ENCODE measurements at places on chromosomes 2 and 18. TPM values are rescaled to one million over a fixed set of nuclear protein-coding genes. Genes with fewer than 3 reads are reported as not detected.

SKOR2 gene
- not detected for total RNA-seq

BUB1 gene
- total RNA-seq: 21.2 TPM

DNA sequence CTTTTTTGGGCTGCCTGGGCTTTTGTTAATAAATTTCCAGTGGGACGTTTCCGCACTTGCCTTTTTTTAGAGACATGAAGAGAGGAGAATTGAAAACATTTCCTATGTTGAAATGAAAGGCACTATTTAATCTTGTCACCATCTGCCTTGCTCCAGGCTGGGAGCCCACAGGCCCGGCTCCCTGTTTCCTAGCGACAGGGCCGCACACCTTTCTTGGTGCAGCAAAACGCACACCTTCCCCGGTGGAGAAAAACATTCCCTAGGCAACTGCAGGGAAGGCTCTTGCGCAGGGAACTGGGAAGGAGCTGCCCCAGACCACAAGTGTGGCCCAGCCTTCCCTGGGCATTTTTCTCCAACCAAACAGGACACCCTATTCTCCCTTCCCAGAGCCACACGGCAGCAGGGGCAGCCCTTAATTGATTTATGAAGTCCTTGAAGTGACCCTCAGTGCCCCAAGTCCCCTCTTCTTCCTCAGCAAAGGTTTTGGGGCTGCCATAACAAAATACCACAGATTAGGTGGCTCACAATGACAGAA is 132.9 kb upstream of the MSH6 start:
- H3K4me1 ChIP-seq: peaks cover 13% of the 10 kb centered on the region
- no peaks in the 10 kb centered on the region for H3K27me3 ChIP-seq
- no peak for DNase-seq
- no peak overlapping the region for H3K27ac ChIP-seq
- no peaks in the 10 kb centered on the region for H3K36me3 ChIP-seq
- H3K4me3 ChIP-seq: no peak overlapping the region

CFAP210 gene
- 0.58 TPM for total RNA-seq

GRCh38 chr2:216665717-216666116 is 29.6 kb downstream of the IGFBP5 start:
- H3K36me3 ChIP-seq: peaks cover 11% of the 10 kb centered on the region
- no peaks in the 10 kb centered on the region for H3K27me3 ChIP-seq
- DNase-seq: peak; percentile 52
- peaks cover 24% of the 10 kb centered on the region for H3K4me1 ChIP-seq
- H3K27ac ChIP-seq: peak overlapping the region; percentile 68

- peaks cover 22% of the 10 kb centered on the region for H3K4me1 ChIP-seq
- H3K36me3 ChIP-seq: peaks cover 41% of the 10 kb centered on the region
- no peak for DNase-seq
- H3K27me3 ChIP-seq: no peaks in the 10 kb centered on the region
- no peak overlapping the region for H3K27ac ChIP-seq
Measured at GRCh38 chr2:219562049-219563020, 9.0 kb downstream of the OBSL1 start.

- no peaks in the 10 kb centered on the region for H3K4me1 ChIP-seq
- no peak overlapping the region for H3K27ac ChIP-seq
- peaks cover 7% of the 10 kb centered on the region for H3K36me3 ChIP-seq
- no peaks in the 10 kb centered on the region for H3K27me3 ChIP-seq
- no peak for DNase-seq
- no peak overlapping the region for H3K4me3 ChIP-seq
Measured at GRCh38 chr2:68577183-68577582, 66.2 kb upstream of the PROKR1 start.

DNA sequence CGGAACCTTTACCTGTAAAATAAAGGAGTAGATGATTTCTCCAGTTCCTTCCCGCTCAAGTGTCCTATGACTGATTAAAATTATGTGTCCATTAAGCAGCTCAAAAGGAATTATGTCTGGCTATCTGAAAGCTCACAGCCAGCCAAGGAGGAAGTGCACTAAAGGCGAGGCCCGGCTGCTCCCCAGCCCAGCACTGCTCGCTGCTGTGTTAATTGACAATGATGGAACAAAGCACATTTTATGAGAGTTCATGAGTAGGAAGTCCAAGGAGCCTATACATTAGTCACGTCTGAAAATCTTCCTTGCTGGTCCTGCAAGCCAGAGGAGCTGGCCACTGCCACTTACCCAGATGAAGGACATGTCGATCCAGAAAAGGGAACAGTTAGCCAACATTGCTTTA is 14.3 kb downstream of the TTC32 start:
- H3K27me3 ChIP-seq: peaks cover 7% of the 10 kb centered on the region
- H3K4me1 ChIP-seq: peaks cover 4% of the 10 kb centered on the region
- no peak overlapping the region for H3K4me3 ChIP-seq
- H3K27ac ChIP-seq: no peak overlapping the region

DNA sequence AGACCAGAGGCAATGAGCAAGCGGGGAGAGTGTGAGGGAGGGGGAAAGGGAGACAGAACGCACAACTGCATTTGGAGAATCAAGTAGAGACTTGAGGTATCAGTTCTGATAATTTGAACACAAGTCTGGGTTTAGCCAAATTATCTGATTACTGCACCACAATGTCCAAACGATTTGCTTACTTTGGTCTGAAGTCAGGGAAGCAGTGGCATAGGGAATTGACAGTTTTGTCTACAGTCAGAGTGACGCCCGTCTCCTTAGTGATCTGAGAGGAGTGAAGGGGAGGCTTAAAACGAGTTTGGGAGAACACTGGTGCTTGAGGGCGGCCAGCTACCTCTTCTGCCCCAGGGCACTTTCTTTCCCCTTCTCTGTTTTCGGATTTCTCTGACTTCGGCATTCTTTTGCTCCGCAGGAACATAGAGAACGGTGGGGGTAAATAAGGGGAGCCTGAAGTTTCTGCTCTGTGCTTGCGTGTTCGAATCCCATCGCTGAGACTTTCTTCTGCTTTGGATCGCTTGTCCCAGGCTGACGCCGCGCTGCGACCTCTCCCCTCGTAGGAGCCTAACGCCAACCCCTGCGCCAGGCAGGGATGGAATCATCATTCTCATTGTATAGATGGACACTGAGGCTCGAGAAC is 2.9 kb upstream of the DLX2 start:
- H3K27ac ChIP-seq: no peak overlapping the region
- peaks cover 81% of the 10 kb centered on the region for H3K27me3 ChIP-seq
- H3K4me1 ChIP-seq: peaks cover 35% of the 10 kb centered on the region
- H3K4me3 ChIP-seq: peak overlapping the region; percentile 67
- H3K36me3 ChIP-seq: no peaks in the 10 kb centered on the region

MC5R gene
- total RNA-seq: not detected

DNA sequence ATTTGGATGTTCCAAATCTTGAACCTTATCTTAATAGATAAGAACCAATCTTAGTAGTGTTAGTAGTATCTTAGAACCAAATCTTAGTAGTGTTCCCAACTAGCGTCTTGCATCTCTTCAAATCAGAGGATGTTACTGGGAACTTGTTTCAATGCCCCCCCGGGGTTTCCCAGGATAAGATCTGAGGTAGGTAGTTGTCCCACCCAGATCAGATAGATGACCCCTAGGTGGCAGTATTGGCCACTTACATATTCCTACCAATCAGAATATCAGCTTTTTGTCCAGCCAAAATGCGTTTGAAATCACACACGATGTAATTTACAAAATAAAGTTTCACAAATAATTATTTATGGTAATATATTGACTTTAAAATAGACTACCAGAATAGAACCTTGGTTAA is 314.8 kb downstream of the MBD2 start:
- H3K36me3 ChIP-seq: no peaks in the 10 kb centered on the region
- no peak overlapping the region for H3K4me3 ChIP-seq
- no peaks in the 10 kb centered on the region for H3K4me1 ChIP-seq

DNA sequence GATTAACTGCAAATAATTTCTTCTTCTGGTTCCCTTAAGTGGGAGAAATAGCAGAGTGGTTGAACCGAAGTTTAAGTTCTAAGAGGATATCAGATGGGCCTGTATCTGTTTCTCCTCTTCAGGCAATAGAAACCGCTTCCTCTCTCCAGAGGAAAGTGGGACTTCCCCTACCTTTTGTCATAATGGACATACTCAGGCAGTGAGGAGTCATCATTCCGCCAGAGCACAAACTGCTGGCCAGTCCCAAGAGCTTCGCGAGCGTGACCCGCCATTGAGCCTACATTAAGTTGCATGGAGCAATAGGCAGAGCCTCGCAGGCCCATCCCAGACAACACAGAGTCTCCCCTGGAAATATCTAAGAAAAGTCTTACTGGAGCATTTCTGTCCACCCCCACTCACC is 158.9 kb downstream of the LDLRAD4 start:
- H3K4me1 ChIP-seq: peaks cover 46% of the 10 kb centered on the region
- no peak overlapping the region for H3K27ac ChIP-seq
- DNase-seq: no peak
- H3K36me3 ChIP-seq: no peaks in the 10 kb centered on the region

DNA sequence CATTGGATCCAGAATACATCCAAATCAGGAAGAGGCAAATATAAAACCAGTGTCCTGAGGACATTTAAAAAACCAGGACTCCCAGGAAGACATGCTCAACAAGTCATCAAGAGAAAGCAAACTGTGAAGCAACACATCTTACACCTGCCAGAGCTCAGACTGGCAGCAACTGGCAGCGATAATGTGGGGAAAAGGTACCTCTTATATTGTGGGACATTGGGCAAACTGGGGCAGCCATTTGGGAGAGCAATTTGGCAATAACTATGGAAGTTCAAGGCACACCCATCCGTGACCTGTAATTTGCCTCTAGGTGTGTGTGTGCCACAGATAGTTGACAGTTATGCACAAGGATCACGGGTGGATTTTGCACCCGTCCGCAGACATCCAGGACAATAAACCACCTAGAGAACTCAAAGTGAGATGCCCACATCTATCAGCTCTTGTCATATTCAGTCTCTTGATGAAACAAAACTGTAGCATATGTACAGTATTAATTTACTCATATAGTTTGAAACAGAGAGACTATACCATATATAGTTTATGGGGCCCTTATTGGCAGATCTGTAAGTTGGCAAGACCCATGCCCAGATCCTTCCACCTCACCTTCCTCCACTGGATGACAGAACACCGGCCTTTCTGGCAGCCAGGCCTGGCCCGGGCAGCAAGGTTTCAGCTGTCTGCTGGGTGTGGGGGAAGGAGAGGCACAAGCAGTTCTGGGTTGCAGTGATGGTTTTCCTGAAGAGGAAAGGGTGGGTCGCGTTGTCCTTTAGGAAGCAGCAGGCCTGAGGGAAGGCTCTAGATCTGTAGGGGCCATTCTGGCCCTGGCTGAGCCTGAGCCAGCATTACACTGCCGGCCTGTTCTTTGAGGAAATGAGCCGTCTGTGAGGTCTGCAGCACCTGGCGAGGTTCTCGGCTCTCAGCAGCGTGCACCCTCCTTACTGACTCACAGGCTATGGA is 18.8 kb downstream of the HJURP start:
- H3K4me1 ChIP-seq: peaks cover 10% of the 10 kb centered on the region
- H3K27ac ChIP-seq: no peak overlapping the region
- H3K27me3 ChIP-seq: no peaks in the 10 kb centered on the region
- no peak for DNase-seq

COL5A2 gene
- total RNA-seq: 438 TPM

DNA sequence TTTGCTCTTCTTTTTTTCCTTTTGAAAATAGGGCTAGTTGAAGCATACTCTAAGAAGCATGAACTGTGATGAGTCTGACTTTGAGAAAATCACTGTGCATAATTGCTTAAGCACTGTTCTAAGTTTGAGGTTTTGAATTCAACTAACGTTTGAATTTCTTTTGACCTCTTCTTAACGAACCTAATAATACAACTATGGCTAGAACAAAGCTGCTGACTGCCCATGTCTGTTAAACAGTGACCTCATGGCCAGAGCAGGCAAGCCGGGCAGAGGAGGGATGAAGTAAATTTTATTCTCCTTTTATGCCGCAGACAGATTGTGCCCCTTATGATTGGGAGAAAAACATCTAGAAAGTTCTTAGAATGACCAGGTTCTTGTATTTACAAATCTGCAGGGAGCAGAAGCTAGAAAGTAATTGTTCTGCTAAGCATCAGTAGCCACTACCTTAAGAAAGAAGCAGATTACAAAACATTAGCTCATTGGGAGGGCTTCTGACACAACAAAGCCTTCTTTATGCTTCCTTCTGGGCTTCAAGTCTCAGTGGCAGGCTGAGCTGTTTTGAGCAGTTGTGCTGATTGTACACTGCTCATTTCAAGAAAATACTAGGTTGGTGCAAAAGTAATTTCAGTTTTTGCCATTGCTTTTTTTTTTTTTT is 97.8 kb upstream of the RASGRP3 start:
- peaks cover 2% of the 10 kb centered on the region for H3K4me1 ChIP-seq
- H3K4me3 ChIP-seq: no peak overlapping the region
- peaks cover 11% of the 10 kb centered on the region for H3K36me3 ChIP-seq
- no peak overlapping the region for H3K27ac ChIP-seq

DNA sequence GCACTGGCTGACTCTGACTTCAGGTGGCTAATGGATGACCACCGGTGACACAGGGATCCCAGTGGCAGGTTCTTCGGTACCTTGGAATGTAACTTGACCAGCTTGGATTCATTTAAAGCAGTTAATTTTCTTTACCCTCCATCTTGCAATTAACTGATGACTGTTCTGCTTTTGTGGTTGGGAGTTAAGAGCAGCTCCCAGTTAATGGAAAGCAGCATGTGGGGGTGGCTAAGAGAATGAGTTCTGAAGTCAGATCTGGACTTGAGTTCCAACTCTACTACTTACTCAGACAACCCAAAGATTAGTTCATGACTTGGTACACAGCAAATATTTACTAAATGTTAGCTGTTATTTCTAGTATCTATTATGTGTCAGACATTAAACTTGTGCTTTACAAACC is 58.5 kb downstream of the FAM228A start:
- peaks cover 6% of the 10 kb centered on the region for H3K4me1 ChIP-seq
- no peak overlapping the region for H3K27ac ChIP-seq
- no peak for DNase-seq

IL36G gene
- total RNA-seq: not detected

CYP27C1 gene
- 4.1 TPM for total RNA-seq

LYG2 gene
- total RNA-seq: not detected

XIRP2 gene
- total RNA-seq: not detected

GRCh38 chr2:65386344-65386743 is 46.1 kb downstream of the SPRED2 start:
- H3K27me3 ChIP-seq: no peaks in the 10 kb centered on the region
- H3K4me3 ChIP-seq: no peak overlapping the region
- peaks cover 43% of the 10 kb centered on the region for H3K4me1 ChIP-seq
- no peaks in the 10 kb centered on the region for H3K36me3 ChIP-seq
- no peak for DNase-seq

GRCh38 chr2:218824004-218824403 is 7.6 kb downstream of the PRKAG3 start:
- no peak for DNase-seq
- H3K4me1 ChIP-seq: no peaks in the 10 kb centered on the region
- peaks cover 4% of the 10 kb centered on the region for H3K36me3 ChIP-seq
- H3K27ac ChIP-seq: no peak overlapping the region
- peaks cover 6% of the 10 kb centered on the region for H3K27me3 ChIP-seq

- no peaks in the 10 kb centered on the region for H3K27me3 ChIP-seq
- H3K4me1 ChIP-seq: no peaks in the 10 kb centered on the region
- peaks cover 6% of the 10 kb centered on the region for H3K36me3 ChIP-seq
- DNase-seq: no peak
Measured at GRCh38 chr2:189232759-189233406, 53.3 kb upstream of the COL5A2 start.

- no peak overlapping the region for H3K4me3 ChIP-seq
- DNase-seq: no peak
- peaks cover 3% of the 10 kb centered on the region for H3K27me3 ChIP-seq
- H3K36me3 ChIP-seq: no peaks in the 10 kb centered on the region
- H3K27ac ChIP-seq: no peak overlapping the region
Measured at GRCh38 chr2:4077017-4077416, 373.6 kb downstream of the DCDC2C start.

Measured in mesothelial cell of epicardium (in vitro differentiated cells).